ENCODE measurements at places on chromosomes 2 and 18.

GRCh38 chr2:71556692-71557250, 103.4 kb downstream of the DYSF start:
- no peak for DNase-seq

DNA sequence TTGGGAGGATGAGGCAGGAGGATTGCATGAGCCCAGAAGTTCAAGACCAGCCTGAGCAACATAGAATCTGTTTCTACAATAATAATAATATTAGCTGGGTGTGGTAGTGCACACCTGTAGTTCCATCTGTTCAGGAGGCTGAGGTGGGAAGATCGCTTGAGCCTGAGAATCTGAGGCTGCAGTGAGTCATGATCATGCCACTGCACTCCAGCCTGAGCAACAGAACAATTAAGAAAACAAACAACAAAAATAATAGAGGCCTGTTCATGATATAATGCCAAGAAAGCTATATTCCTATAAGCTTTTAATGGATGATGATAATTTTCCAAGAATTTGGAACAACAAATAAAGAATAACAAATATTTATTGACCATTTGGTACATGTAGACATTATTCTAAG, 6.9 kb upstream of the CCBE1 start:
- DNase-seq: no peak

- no peak for DNase-seq
Observed at GRCh38 chr18:49730951-49731391, 82.4 kb downstream of the ACAA2 start.

GRCh38 chr2:74450570-74451190, 4.2 kb upstream of the INO80B start:
- DNase-seq: no peak

- no peak for DNase-seq
Observed at GRCh38 chr2:7969756-7970515, 711.9 kb upstream of the ID2 start.

DNA sequence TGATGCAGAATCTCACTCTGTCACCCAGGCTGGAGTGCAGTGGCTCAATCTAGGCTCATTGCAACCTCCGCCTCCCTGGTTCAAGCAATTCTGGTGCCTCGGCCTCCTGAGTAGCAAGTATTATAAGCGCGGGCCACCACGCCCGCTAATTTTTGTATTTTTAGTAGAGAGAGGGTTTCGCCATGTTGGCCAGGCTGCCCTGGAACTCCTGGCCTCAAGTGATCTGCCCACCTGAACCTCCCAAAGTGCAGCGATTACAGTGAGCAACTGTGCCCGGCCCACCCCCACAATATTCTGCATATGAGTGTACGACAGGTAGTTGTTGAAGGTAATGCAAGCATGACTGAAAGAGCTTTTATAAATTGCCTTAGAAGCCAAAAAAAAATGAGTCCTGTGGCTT, 1.2 kb downstream of the WDR75 start:
- DNase-seq: no peak

DNA sequence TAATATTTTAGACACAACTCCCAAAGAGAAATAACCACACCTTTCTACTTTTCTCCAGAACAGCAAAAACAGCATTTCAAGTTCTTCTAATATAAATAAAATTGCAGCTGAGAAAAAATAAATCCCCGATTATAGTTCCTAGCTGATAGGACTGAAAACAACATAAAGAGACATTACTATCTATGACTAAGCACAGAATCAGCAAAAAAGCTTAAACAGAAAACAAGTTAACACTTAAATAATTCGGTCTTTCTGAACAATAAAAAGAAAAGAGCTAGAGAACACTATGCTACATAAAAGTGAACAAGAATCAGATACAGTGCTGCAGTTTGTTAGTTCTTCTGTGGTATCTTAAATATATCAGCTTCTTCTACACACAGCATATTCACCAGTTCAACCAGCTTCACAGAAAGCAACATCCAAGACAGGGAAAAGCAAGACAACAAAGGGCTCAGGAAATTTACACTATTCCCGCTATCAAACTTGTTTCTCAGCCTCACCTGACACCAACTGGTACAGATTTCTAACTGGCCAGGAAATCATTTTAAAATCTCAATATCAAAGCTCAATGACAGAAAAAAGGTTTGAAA, 28.6 kb downstream of the FEZ2 start:
- no peak for DNase-seq

DNA sequence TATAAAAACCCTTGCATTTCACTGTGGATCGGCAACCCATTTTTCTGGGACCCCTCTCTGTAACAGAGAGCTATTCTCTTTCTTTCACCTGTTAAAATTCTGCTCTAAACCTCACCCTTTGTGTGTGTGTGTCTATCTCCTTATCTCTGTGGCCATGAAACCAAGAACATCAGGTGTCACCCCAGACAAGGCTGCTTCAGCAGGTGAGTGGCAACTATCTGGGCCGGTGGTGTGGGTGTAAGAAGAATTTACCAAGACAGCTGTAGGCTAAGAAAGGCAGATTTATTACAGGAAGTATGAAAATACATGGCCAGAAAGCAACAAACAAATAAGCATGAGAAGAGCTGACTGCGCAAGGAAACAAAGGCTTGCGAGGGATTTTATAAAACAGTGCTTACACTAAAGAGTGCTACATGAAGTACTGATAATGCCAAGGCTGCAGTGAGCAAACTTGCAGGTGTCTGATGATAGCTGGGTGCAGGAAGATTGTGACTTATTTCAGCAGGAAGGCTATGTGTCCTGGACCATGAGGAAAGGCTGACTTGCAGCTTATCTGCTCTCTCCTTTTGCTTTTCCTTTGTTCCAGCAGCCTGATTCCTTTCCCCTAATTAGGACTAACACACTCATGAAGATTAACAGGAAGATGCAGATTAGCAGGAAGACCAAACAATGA, 421.1 kb downstream of the PTH2R start:
- no peak for DNase-seq

- no peak for DNase-seq
Observed at GRCh38 chr18:79857082-79857671, 59.4 kb downstream of the KCNG2 start.

- no peak for DNase-seq
Observed at GRCh38 chr2:45276914-45277313, 267.7 kb upstream of the SIX2 start.

- no peak for DNase-seq
Observed at GRCh38 chr2:212970132-212970531, 181.3 kb downstream of the IKZF2 start.

DNA sequence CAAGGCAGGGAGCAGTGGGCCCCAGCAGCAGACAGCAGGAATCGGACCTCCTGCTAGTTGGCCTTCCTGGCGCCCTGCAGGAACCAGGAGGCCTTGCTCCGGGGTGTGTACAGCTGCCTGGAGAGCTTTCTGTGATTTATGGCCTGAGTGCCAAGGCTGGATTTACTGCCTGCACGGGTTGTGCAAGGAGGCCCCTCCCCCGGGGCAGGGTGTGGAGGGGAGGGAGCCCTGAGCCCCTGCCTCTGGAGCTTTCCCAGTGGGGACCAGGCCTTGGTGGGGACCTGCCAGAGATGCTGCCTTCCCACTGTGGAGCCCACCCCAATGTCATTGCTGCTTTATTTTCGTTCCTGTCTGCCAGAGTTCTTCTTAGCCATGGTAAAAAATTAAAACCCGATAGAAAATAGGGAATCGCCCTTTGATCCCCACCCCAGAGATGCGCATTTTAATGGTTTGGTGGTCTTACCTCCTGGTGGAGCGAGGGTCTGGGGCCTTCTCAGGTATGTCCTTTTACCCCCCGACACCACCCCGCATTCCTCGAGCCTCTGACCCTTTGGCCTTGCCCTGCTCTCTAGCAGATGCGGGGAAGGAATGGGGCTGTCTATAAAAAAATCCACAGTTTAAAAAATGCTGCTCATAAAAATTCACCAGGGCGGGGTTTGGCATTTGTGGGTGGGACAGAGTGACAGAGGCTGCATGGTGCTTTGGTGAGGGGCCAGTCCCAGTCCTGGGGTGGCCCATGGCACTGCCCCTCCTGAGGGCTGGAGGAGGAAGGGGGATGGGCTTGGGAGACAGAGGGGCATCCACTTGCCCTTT, 6.9 kb upstream of the RALB start:
- DNase-seq: no peak

- no peak for DNase-seq
Observed at GRCh38 chr2:8541636-8542035, 140.2 kb upstream of the ID2 start.

- DNase-seq: no peak
Observed at GRCh38 chr2:210686401-210686800, 130.0 kb downstream of the CPS1 start.

DNA sequence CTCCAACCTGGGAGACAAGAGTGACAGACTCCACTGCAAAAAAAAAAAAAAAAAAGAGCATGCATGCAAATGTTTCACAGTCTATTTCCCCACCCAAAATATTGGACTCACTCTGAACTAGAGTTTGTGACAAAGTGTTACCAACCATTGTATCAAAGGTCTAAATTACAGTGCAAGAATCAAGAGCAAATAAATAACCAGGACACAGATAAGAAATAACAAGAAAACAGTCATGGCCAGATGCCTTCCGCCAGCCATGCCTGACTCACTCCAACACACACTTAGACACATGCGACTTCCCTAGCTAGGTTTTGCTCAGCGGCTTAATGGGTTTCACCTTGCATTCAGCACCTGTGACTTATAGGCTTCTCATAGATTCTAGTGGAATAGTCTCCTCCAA, 62.8 kb downstream of the CYB5A start:
- DNase-seq: no peak

DNA sequence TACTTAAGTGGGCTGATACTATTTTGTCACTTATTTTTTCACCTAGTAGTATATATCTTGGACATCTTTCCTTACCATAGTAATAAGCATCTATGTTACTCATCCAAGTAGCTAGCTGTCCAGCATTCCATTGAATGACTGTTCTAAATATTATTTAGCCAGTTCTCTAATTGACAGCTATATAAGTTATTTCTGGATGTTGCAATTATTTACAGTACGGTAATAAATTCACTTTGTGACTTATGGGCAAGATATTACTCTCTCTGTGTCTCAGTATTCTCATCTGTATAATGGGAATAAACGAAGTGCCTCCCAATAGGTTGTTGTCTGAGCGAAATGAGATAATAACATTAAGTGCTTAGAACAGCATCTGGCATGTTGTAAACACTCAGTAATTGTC, 46.6 kb upstream of the AGAP1 start:
- DNase-seq: no peak

GRCh38 chr2:11009891-11010290, 98.2 kb downstream of the KCNF1 start:
- no peak for DNase-seq

GRCh38 chr2:208984376-208985090, 439.3 kb upstream of the MAP2 start:
- DNase-seq: no peak

- no peak for DNase-seq
Observed at GRCh38 chr2:25964891-25965290, 17.4 kb downstream of the KIF3C start.

DNA sequence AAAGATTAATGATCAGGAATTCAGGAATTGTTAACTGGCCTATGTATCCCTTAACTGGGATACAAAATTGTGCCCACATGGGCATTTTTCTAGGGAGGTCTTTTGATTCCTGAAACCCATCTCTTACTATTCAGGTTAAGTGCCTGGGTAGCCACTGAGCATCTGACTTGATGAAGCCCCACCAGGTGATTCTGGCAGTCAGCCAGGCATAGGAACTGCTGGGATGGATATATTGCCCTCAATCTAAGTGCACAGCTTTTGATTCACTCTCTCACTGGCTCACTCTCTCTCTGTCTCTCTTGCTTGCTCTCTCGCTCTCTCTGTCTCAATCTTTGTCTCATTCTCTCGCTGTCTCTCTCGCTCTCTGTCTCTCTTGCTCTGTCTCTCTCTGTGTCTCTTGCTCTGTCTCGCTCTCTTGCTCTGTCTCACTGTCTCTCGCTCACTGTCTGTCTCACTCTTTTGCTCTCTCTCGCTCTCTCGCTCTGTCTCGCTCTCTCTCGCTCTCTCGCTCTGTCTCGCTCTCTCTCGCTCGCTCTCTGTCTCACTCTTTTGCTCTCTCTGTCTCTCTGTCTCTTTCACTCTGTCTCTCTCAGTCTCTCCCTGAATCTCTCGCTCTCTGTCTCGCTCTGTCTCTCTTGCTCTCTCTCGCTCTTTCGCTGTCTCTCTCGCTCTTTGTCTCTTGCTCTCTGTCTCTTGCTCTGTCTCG, 22.3 kb downstream of the INPP1 start:
- no peak for DNase-seq

DNA sequence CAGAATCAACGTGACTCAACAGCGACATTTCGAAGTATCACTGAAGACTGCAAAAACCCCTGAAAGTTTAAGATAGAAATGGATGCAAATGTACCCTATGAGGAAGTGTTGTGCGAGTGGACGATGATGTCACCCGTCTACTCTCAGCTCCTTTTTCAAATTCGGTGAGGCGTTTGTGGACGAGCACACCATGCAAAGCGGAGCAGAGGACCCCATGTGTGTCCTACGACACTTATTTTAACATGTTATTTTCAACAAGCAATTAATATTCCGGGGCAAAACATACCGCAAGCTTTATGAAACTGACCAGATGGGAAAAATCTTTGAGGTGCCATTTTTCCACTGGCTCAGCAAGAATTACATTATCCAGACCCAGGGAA, 2.0 kb downstream of the PXDN start:
- DNase-seq: no peak

- DNase-seq: no peak
Observed at GRCh38 chr2:115294999-115295398, 852.6 kb downstream of the DPP10 start.

- no peak for DNase-seq
Observed at GRCh38 chr2:78757191-78757590, 268.3 kb upstream of the REG3G start.

DNA sequence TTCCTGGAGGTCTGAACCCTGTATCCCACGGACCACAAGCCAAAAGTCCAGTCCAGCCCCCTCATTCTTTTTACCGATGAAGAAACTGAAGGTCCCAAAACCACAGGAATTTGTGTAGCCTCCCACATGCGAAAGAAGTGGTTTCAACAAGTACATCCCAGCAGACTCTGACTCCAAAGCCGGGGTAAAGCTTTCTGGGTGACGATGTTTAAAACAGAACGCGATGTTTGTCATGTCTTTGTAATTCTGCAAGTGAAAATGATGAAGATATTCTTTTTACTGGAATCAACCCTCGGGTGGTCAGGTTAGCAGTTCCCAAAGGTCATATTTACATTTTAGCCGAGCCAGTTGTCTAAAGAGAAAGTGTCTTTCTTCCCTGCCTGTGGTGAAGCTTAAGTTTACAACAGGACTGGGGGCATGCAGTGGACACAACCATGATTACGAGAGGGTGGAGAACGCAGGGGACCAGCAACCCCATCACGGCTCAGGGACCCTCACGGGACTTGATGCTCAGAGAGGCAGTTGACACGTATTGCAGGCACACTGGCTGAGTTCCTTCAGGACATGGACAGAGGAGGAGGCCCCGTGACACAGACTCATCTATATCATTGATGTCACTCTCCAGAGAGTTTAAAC, 17.8 kb upstream of the TMEM131 start:
- no peak for DNase-seq

- no peak for DNase-seq
Observed at GRCh38 chr2:2464643-2465042, 133.6 kb upstream of the MYT1L start.

GRCh38 chr2:79782576-79783452, 270.0 kb downstream of the CTNNA2 start:
- no peak for DNase-seq

GRCh38 chr2:46984040-46984439, 68.4 kb upstream of the MCFD2 start:
- no peak for DNase-seq
